CD4-positive, alpha-beta T cell treated with Interleukin-4 for 4 hours (primary cell): ENCODE measurements at places on chromosomes 5 and 9.

DNA sequence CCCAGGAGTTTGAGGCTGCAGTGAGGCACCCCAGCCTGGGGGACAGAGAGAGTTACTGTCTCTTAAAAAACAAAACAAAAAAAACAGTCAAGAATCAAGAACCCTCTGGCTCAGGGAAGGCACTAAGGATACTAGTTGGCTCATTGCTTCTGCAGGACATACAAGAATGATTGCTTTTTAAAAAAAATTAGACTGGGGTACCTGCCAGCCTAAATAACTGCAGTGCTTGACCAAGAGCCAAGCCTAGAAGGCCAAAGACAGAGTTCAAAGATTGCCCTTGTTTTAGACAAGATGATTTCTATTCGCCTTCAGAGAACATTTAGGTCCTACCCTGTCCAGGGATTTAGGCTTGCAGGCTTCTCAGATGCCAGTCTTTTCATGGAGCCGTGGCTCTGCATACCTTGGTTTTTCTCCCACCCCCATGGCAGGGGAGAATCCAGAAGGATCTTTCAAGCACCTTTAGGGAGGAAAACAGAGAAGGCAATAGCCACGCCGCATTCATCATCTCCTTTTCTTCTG is 93.7 kb upstream of the IL6ST start:
- DNase-seq: no peak

DNA sequence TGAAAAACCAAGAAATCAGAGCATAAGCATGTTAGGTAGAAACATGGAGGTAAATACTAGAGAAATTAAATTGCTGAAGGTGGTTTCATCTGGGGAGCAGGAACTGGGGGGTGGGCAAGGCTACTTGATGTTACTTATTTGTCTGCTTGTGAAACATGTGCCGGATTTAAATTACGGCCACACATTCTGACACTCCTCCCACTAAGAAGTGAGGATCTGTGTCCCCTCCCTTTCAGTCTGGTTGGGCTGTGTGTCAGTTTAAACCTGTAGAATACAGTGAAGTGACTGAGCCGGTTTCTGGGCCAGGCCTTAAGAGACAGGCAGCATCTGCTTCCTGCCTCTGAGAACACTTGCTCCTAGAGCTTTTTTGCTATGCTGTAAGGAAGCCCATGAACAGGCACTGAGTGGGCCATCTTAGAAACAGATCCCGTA is 2.3 kb upstream of the IARS1 start:
- no peak for DNase-seq

GRCh38 chr5:125148706-125149105 is 402.3 kb upstream of the ZNF608 start:
- DNase-seq: no peak

- DNase-seq: no peak
Measured at GRCh38 chr9:83477120-83477519, 61.1 kb downstream of the FRMD3 start.

GRCh38 chr5:42502613-42503470 is 79.6 kb downstream of the GHR start:
- DNase-seq: no peak

GRCh38 chr9:34963552-34963951 is 5.5 kb downstream of the PHF24 start:
- DNase-seq: no peak

DNA sequence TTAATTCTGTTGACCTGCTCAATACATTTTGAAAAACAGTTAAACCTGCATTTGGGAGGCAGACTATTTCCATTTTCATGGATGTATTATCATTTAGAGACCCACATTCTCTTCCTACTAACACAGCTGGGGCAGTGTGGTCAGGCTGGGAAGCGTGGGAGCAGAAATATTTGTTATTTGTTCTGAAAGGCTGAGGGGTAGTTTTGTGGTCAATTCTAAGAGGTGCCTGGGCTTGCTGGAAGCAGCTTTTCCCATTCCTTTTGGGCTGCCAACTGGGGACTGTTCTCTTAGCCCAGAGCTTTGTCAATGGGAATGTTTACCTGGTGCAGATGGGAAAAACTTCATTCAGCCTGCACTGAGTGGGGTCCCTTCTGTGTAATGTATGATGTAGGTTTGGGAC is 171.4 kb upstream of the DAP start:
- DNase-seq: no peak

DNA sequence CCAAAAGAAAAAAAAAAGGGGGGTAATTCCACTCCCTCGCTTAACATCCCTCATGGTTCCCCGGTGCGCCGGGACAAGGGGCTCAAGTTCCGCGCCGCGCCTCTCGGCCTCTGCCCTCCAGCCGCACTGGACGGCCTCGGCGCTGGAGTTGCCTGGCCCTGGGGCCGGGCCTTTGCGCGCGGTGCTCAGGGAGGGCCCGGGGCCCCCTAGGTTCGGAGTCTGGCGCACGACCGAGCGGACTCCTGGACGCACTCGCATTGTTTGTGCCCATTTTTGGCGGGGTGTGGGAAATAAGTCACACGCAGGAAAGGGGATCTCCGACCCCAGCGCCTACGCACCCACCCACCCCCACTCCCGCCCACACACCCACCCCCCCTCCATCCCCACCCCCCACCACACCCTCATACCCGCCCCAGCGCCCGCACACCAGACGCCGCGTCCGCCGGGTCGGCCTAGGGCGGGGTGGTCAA is 381 bp downstream of the MED22 start:
- DNase-seq: peak; percentile 62

DNA sequence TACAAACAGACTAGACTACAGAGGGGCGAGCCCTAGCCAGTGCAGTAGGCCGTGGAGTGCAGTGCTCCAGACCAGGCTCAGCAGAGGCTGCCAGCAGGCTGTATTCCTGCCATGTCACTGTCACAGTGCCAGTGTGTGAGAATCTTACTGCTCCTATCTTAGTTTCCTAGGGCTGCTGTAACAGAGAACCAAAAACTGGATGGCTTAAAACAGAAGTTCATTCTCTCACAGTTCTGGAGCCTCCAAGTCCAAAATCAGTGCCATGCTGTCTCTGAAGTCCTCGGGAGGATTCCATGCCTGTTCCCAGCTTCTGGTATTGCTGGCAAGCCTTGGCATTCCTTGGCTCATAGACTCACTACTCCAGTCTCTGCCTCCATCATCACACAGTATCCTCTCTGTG is 75.0 kb upstream of the SAP30L start:
- DNase-seq: no peak

DNA sequence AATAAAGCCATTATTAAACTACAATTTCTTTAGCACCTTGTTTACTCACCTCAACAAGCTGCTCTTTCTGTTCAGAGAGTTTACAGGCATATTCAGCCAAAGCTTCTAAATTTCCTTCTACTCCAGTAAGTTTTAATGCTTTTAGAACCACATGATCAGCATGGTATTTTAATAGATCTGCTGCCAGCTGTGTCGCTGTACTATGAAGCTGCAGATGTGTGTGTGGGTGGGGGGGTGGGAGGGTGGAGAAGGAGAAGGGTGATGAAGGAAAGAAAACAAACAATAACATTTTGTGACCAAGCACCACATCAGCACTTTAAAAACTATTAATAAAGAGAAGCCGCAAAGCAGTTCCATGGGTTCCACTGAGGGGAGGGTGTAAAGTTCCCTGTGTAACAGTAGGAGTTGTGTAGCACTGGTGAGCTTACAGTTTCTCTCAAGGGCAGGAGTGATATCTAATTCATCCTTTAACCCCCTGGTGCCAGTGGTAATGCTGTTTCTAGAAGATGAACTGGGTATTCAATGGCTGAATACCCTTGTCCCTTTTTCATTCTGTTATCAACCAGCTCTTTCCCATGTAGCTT is 38.5 kb downstream of the ABITRAM start:
- DNase-seq: no peak

- no peak for DNase-seq
Measured at GRCh38 chr5:1008451-1009358, at the start of gene NKD2. Gene NKD2, plus strand, starts transcription at chr5:1008802. Its CDS starts 256 bp downstream, at chr5:1009058.
